ENCODE measurements at places on chromosomes 3 and 15.

GRCh38 chr3:176296066-176296597 lies 901.1 kb downstream of the TBL1XR1 start:
- no peak for DNase-seq

- no peak for DNase-seq
These were observed 23.3 kb downstream of the PDZRN3 start for GRCh38 chr3:73601481-73601880.

- peak; percentile 6 for DNase-seq
These were observed 39.2 kb upstream of the BCL2A1 start for GRCh38 chr15:80010131-80010673.

GRCh38 chr15:57135800-57136199 lies 217.4 kb downstream of the TCF12 start:
- no peak for DNase-seq

DNA sequence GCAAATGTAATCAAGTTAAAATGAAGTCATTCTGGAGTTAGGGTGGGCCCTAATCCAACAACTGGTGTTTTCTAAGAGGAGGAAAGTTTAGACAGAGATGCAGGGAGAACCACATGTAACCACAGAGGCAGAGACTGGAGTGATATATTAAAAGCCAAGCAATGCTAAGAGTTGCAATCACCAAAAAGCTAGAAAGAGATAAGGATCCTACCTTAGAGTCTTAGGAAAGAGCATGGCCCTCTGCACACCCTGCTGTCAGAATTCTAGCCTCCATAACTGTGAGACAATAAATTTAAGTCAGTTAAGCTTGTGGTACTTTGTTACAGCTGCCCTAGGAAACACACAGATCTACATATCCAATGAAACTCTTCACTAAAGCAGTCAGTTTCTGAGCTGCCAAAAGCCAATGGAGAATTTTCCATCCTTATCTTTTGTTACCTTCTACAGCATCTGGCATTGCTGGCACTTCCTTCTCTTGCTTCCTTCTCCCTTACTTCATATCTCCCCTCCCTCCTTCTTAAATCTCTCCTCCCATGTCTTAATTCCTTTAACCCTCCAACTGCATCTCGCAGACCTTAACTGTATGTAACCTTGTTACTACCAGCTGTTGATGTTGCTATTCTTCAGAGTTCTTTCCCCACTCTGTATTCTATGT lies 11.2 kb downstream of the DCBLD2 start:
- no peak for DNase-seq

GRCh38 chr3:151777880-151778279 lies 36.0 kb upstream of the AADAC start:
- DNase-seq = peak; percentile 6

GRCh38 chr15:79673416-79674123 lies 223.2 kb downstream of the MTHFS start:
- no peak for DNase-seq

GRCh38 chr3:42701371-42702065 lies 1.1 kb downstream of the HHATL start:
- DNase-seq = no peak

GRCh38 chr3:51887620-51888019 lies 12.2 kb upstream of the IQCF5 start:
- no peak for DNase-seq

- no peak for DNase-seq
These were observed 61.2 kb upstream of the MCF2L2 start for GRCh38 chr3:183489455-183490210.

- DNase-seq = no peak
These were observed 936.1 kb downstream of the TUSC7 start for GRCh38 chr3:117645561-117646242.

GRCh38 chr3:81922404-81922803 lies 161.0 kb upstream of the GBE1 start:
- DNase-seq = no peak

- peak; percentile 54 for DNase-seq
These were observed 370.3 kb upstream of the PLSCR5 start for GRCh38 chr3:146975476-146975875.

DNA sequence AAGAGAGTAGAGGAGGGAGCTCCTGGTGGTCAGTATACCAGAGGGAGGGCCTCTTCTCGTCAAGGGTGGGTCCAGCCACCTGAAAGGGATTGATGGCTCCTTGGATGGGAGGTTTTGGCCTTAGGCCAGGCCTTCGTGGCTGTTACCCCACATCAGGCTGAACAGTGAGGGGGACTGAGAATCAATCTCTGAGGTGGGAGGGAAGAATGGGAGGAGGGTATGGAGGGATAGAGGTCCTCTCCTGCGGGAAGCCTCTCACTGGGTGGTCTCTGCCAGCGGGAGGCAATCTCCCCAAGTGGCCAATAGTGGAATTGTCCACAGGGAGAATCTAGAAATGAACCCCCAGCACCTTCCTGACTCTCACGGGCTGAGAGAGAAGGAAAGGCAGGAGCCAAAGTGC lies 53.5 kb downstream of the BSN start:
- no peak for DNase-seq

DNA sequence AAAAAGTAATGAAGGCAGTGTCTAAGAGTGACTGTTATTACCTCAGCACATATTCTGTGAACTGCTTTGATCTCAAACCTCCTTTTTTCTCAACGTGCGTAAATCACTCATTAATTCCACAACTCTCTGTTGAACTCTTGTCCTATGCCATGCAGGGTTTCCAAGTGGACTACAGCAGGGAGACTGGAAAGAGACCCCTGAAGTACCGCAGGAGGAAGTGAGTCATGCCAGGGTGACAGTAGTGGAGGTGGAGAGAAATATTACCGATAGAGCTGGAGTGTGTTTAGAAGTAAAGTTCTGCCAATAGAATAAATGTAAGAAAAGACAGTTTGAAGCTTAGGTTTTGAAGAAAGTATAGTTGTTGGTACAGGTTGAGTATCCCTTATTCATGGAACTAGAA lies 908.9 kb downstream of the ROBO1 start:
- no peak for DNase-seq

GRCh38 chr3:19229086-19229485 lies 80.8 kb downstream of the KCNH8 start:
- DNase-seq = no peak

GRCh38 chr3:72255191-72255590 lies 470.2 kb upstream of the PROK2 start:
- DNase-seq = no peak

Data from NCI-H1417 (cell line).